ENCODE measurements at places on chromosomes 1 and 21.

GRCh38 chr1:1605034-1605591 lies 5.2 kb upstream of the FNDC10 start:
- DNase-seq = no peak

DNA sequence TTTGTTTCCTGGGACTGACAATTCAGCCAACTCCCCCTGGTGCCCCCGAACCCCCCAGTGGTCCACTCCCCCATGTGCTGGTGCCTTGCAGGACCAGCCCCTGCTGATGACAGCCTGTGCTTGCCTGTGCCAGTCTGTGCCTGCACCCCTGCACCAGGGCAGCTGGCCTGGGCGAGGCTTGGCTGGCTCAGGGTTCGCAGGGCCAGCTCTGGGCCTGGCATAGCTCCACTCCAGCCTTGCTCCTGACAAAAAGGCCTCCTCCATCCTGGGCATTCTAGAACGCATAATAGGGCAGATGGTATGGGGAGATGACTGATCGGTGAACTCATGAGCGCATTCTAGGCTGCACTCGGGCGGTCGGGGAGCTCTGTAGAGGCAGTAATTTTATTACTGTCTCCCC lies 5.4 kb downstream of the CNTN2 start:
- DNase-seq = no peak

GRCh38 chr1:225642177-225642576 lies 10.7 kb downstream of the ENAH start:
- DNase-seq = no peak

- DNase-seq = no peak
These were observed 10.7 kb downstream of the TNFRSF8 start for GRCh38 chr1:12073796-12074195.

DNA sequence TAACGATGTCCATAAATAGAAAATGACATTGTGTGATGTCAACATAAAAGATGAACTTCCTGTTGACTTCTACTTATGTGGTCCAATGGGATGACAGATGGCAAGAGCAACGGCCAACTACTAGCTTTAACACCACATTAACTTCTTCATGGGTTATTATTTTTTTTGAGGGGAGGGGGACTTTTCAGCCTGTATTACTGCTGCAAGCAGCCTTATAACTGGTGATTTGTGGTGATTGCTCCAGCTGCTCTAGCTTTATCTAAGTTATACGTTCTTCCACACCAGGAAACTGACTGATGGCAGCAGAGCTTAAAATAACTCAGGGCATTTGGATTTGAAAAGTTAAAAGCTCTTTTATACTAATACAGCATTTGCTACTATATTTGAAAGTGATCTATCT lies 228.8 kb upstream of the B3GALT2 start:
- DNase-seq = no peak

GRCh38 chr1:44347280-44347679 lies 7.8 kb downstream of the ERI3 start:
- no peak for DNase-seq

DNA sequence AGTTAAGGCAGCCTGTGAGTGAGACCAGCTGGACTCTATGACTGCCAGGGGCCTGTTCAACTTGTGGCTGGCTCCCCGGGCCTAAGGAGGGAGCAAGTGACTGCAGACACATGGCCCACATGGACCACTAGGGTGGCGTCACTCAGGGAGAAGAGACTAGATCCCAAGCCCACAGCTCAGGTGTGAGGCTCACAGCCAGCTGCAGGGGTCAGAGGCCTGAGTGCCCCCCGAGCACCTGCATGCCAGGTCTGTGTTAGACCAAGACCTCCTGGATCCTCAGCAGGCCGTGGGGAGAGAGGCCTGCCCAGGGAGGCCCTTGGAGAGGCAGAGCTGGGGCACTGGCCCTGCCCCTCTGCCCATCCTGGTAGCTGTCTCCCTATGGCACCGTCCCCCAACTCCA lies 142.4 kb upstream of the RUNX3 start:
- DNase-seq = no peak

DNA sequence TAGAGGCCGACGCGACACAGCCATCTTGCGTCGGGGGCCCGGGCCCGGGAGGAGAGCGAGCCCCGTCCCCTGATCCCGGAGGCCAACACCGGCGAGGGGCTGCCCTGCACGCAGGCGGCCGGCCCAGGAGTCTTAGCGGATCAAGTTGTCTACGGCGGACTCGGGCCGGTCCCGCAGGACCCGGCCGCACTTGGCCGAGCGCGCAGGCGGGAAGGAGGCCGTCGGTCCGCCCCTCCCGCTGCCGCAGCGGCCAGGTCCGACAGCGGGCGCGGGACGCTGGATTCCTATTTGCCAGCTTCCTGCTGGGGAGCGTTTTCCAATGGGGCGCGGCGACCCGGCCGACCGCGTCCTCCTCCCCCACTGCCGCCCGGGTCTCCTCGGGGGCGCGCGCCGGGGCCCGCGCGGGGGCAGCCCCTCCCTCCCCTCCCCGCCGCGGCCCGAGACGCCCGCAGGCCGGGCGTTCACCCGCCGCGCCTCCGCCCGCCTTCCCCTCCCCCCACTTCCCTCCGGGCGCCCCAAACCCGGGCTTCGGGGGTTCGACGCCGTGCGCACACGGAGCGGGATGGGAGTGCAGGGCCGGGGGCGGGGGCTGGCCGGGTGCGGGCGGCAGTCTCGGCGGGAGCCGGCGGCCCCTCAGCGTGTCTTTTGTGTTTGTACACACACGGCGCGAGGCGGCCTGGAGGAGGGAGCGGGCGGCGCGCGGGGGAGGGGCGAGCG lies 517 bp upstream of the H3-3A start:
- DNase-seq = peak; percentile 47

DNA sequence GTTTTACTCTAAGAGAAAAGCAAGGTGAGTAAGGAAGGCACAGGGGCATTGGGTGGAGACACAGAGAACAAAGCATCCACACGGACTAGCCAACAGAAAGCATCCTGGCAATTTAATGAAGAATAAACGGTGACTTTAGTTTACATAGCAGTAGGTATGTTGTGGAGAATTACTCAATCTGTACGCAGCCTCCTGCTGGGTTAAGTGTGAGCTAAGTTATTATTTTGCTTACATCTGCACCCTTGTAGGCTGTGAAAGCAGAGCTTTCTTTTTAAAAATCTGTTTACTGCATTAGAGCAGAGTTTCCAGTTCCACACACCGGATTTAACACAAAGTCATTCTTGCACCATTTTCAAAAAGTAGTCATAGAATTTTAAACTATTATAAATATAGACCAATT lies 144.5 kb downstream of the AKT3 start:
- DNase-seq = no peak

GRCh38 chr1:62613325-62613727 lies 16.0 kb downstream of the ANGPTL3 start:
- no peak for DNase-seq

GRCh38 chr1:170986901-170987300 lies 51.6 kb downstream of the MROH9 start:
- no peak for DNase-seq
